Epithelial cell of umbilical artery (primary cell): ENCODE measurements at places on chromosomes 12 and 14. TPM values are rescaled to one million over a fixed set of nuclear protein-coding genes. Genes with fewer than 3 reads are reported as not detected.

Gene OR4E2
- not detected in 2 replicates for total RNA-seq

Gene TOMM20L
- not detected in 2 replicates for total RNA-seq

Gene AQP2
- total RNA-seq, result not detected in 2 replicates

Gene LEMD3
- 20.8 and 33.4 TPM in 2 replicates for total RNA-seq

Gene REM2
- under 0.01 TPM in 1 of 2 replicates, not detected in the other for total RNA-seq

Gene BICDL1
- not detected in 2 replicates for total RNA-seq

Gene RNASE7
- not detected in 2 replicates for total RNA-seq

Gene AHNAK2
- 42.6 and 42.7 TPM in 2 replicates for total RNA-seq

Gene KRT8
- 7.5 and 10.6 TPM in 2 replicates for total RNA-seq

Gene CAPZA3
- not detected in 2 replicates for total RNA-seq

Gene TMEM253
- total RNA-seq, result not detected in 2 replicates

Gene C12orf54
- not detected in 2 replicates for total RNA-seq

Gene SLC35F4
- not detected in 2 replicates for total RNA-seq

Gene TAS2R31
- total RNA-seq, result 5.2 and 6.8 TPM in 2 replicates

Gene ADAM21
- total RNA-seq, result under 0.01 and 0.30 TPM in 2 replicates

Gene THTPA
- 10.0 and 10.4 TPM in 2 replicates for total RNA-seq

Gene FANCM
- 9.7 and 12.6 TPM in 2 replicates for total RNA-seq

Gene RBMS2
- total RNA-seq, result 11.7 and 20.7 TPM in 2 replicates

Gene RD3L
- total RNA-seq, result not detected in 2 replicates

Gene SYNJ2BP
- 17.9 and 25.1 TPM in 2 replicates for total RNA-seq

Gene FNTB
- 6.8 and 10.0 TPM in 2 replicates for total RNA-seq

Gene SLC7A8
- 0.65 and 1.7 TPM in 2 replicates for total RNA-seq

Gene CMA1
- not detected in 2 replicates for total RNA-seq

Gene KRT72
- total RNA-seq, result not detected in 2 replicates

Gene REP15
- total RNA-seq, result 0.97 and 1.7 TPM in 2 replicates

Gene KRT2
- total RNA-seq, result not detected in 2 replicates

Gene ADCY4
- 20.1 and 36.6 TPM in 2 replicates for total RNA-seq

Gene LRFN5
- 0.30 TPM in 1 of 2 replicates, not detected in the other for total RNA-seq

Gene SLC38A4
- 0.65 TPM in 1 of 2 replicates, not detected in the other for total RNA-seq
